ENCODE measurements at places on chromosomes 7 and 10.

DNA sequence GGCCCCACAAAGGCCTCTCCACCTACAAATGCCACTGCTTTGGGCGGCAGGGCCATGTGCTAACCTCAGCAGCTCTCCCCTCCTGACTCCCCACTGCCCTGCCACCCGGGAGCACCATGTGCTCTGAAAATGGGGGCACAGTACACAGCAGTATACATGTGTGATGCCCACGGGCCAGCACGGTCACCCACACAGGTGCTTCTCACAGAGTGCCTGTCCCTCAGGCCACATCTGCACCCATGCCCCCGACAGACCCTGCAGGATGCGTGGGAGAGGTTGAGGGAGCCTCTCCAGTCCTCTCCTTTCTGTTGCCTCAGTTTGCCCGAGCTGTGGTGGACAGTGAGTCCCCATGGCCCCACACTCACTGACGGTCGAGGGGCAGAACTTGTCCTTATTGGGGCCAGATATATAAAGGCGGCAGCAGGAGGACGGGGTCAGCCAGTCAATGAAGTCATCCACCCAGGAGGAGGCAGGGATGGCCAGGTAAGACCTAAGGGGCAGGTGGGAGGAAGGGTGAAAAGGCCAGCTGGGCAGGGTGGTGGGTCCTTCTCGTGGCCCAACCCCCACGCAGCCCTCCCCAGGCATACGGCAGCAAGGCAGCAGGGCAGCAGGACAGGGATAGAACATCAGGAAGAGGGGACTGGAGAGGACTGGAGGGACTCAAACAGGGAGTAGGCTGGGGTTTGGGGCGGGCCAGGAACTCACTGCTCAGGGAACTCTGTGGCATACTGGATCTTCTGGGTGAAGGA lies 19.6 kb downstream of the NPC1L1 start:
- no peak for DNase-seq

- DNase-seq: peak; percentile 77
Measured at GRCh38 chr10:1034758-1035157, 9.1 kb upstream of the IDI2 start.

DNA sequence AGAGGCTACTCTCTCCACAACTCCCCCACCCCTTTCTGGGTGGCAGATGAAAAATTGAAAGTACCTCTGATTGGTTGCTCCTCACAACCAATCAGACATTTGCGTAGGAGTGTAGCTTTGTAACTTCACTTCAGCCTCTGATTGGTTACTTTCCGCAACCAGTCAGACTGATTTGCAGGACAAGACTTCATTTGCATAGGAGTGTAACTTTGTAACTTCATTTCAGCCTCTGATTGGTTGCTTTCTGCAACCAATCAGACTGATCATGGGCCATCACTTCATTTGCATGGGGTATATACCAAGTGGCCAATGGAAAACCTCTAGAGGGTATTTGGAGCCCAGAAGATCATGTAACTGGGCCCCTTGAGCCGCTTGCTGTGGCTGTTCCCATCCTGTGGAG lies 25.6 kb downstream of the CDNF start:
- DNase-seq: no peak

DNA sequence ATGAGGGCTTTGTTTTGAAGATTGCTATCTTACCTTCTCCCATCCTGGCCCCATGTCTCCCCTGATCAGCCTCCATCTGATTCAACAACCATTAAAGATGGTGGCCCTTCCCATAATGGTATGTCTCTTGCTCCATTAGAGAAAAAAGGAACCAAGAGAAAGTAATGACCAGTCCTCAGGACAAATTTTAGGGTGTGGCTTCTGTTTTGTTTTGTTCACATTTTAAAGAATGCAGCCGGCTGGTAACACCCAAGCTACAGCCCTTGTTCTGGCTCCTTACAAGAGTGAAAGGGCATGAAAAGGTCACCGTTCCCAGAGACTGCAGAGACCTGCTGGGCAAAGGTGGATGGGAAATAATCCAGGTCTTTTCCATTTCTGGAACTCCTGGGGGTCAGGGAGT lies 287.9 kb upstream of the NEBL start:
- no peak for DNase-seq

DNA sequence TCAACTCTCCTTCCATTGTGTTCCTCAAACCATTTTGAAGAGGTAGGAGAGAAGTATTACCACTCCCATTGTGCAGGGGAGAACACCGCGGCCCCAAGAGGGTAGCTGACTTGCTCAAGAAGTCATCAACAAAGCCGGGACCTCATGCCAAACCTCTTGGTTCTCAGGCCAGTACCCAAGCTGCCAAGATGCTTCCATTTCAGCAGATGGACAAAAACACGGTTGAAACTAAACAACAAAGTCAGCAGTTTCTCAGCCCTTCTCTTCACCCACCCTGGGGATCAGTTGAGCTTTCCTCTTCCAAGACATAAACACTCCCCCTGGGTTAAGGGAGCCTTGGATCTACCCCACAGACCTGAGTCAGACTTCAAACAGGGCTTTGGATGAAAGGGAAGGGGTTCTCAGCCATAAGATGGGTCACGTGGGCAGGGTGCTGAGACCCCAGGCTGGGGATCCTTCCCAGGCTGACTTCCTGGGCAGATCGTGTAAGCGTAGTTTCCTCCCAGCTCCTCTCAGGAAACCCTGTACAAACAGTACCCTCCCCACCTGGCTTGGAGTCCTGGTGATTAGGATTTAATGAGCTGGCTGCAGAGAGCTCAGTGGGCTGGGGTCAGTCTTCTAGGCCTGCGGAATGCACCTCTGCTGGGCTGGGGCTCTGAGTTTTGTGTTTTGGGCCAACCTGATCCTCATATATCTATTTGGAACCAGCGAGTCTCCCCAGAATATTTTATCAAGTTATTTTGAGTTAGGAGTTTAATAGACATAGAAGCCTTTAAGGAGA lies 27.3 kb downstream of the EMX2 start:
- no peak for DNase-seq

- DNase-seq: no peak
Measured at GRCh38 chr7:119783799-119784198, 489.2 kb upstream of the KCND2 start.

DNA sequence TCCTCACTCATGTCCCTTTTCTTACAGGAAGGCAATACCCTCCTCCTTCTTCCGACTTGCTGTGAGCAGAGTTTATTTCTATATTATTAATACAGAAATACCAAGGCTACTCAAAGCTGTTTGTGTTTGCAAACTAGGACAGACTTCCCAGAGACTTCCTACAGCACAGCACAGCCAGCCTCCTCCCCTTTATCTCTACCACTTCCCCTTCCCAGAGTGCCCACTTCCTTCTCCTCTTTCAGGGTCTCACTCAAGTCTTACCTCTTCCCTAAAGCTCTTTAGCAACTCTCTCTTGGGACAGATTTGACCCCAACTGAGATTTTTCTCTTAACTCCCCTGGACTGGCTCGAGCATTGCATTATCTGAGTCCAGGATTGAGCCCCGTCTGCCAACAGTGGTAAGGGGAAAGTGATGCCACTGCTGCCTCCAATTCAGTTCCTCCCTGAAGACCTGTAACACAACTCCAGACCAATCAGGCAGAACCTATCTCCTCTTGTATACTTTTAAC lies 5.5 kb upstream of the LRGUK start:
- DNase-seq: no peak

DNA sequence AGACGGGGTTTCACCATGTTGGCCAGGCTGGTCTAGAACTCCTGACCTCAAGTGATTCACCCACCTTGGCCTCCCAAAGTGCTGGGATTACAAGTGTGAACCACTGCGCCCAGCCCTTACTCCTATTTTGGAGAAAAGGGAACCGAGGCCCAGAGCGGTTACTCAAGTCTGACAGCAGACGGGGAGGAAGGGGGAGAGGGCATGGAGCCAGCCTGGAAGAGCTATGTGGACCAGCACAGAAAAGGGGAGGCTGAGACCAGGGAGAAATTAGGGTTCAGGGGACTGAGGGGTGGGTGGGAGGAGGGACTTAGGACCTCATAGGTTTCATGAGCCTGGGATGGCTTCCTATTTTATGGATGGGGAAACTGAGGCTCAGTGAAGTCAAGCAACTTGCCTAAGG lies 1.5 kb downstream of the SFRP5 start:
- DNase-seq: no peak

GRCh38 chr7:29888006-29888405 lies 81.7 kb downstream of the WIPF3 start:
- DNase-seq: no peak

- DNase-seq: no peak
Measured at GRCh38 chr7:69710768-69711438, 112.6 kb downstream of the AUTS2 start.

DNA sequence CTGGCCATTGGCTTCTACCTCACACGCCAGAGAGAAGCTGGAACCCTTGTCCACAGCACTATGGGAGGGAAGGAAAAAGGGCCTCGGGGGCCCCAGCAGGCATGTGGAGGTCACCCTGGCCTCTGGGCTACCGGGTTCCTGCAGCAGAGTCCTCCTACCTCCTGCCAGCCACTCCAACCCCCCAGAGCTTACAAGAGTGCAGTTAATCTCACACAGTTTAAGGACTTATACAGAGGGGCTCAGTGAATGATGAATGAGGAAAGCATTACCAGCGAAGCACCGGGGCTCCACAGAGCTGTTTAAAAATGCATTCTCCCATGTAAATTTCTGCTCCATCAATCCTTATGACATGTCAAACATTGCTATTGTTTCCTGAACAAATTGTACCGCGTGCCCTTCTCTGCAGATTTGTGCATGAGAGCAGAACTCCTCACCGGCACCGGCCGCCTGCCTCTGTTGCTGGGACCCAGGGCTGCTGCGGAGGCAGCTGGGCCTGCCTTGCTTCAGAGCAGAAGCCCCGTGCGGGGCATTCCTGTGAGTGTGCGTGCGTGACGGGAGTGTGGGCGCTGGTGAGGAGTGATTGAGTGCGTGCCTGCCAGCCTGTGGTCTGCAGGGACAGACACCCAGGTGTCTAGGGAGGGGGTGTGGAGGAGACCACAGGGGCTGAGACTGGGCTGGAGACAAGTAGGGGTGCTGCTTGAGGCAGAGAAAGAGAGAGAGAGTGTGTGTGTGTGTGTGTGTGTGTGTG lies 52.8 kb downstream of the C10orf105 start:
- DNase-seq: no peak

GRCh38 chr10:68516766-68517165 lies 10.6 kb downstream of the SLC25A16 start:
- DNase-seq: no peak

GRCh38 chr10:59674215-59674836 lies 35.3 kb downstream of the SLC16A9 start:
- DNase-seq: no peak

DNA sequence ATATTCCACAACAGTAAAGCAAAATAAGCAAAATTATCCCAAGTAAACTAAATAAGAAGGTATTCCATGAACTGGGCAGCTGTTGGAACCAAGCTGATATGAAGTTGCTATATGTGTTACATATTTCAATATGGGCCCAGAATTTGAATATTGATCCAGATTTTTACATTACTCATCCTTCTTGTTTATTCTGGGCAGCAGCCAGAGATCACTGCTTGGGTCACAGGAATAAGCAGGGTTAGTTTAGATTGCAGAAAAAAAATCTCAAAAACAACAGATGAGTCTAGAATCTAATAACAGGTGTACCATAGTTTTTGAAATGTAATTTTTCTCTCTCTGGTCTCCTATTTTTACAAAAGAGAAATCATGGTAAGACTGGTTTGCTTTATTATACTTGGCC lies 171.5 kb upstream of the NAMPT start:
- no peak for DNase-seq

GRCh38 chr10:132546567-132547420 lies 9.2 kb downstream of the INPP5A start:
- DNase-seq: no peak

DNA sequence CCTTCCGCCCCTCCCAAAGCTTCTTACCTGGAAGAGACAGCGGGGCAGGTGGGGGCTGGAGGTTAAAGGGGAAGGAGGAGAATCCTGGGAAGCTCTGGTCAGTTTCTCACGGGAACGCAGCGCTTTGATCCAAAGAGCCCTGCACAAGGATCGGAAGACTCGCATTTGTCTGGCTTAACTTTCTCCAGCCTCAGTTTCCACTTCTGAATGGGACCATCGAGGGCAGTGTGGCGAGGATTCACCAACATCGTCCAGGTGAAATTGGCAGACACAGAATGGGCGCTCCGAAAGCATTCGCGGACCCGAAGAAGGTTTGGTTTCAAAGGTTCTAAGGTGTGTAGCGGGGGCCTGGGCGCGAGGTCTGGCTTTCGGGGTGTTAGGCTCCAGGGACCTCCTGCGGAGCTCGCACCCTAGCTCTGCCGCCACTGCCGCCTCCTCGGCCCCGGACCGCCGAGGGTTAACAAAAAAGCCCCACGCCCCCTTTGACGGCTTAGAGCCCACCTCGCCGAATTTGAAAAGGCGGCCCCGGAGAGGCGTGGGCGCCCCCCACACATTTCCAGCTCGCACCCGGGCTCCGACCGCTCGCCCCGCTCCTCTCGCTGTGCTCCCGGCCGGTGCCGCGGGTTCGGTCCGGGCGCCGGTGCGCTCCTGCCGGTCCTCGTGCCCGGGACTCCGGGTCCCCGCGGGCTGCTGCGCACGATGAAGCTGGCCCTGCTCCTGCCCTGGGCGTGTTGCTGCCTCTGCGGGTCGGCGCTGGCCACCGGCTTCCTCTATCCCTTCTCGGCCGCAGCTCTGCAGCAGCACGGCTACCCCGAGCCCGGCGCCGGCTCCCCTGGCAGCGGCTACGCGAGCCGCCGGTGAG lies at the start of gene COL26A1:
TSS of gene COL26A1 (plus strand) at position 542 of the 862 bp plus-strand sequence. CDS start at position 700, 158 bp downstream.
- DNase-seq: no peak

DNA sequence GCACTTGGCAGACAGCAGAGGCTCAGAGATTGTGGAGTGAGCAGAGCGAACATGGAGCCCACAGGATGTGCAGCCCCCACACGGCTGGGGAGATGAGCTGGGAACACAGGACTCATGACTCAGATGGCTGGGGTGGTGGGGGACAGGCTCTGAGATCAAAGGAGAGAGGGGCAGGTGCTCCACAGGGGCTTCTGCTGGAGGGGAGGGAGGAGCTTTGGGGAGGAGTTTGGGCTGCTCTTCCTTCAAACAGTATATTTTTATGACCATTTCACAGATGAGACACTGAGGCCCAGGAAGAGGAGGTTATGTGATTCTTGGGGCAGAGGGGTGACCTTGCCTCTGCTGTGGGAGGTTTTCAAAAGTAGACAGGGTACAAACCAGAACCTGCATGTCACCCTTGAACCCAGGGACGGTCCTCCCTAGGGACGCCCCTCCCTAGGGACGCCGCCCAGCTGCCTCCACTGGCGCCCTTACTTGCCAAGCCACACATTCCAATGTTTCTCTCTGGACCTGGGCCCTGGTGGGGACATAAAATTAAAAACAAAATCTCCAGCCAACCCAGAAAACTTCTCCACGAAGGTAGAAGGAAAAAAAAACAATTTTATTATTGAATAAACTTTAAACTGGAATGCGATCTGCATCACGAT lies 981 bp upstream of the CRYGN start:
- DNase-seq: no peak

DNA sequence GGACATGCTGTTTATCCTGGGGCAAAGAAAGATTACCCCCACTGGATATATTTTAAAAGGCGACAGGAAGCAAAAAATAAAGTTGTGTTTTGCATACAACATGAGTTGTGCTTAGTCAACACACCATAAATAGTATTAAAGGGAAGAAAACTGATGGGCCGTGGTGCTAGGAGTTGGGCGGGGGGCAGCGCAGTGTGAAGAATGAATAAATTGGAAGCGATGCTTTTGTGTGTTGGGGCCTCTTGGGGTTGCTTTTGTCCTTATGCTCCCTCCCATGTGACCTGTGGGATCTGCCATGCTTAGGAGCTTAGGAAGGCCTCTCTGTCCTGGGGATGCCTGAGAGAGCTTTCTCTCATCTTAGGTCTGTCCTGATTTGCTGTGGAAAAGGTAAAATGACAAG lies 35.0 kb upstream of the AGR3 start:
- DNase-seq: no peak

- no peak for DNase-seq
Measured at GRCh38 chr10:121624836-121625486, 26.7 kb upstream of the FGFR2 start.

All from putamen (tissue), 1 donor.